ENCODE measurements at places on chromosomes 2 and 18. TPM values are rescaled to one million over a fixed set of nuclear protein-coding genes. Genes with fewer than 3 reads are reported as not detected.

- no peaks in the 10 kb centered on the region for H3K27me3 ChIP-seq
- H3K4me1 ChIP-seq = peaks cover 22% of the 10 kb centered on the region
- no peak overlapping the region for H3K27ac ChIP-seq
- DNase-seq = no peak
Measured at GRCh38 chr2:72989770-72990556, 72.6 kb downstream of the EMX1 start.

DNA sequence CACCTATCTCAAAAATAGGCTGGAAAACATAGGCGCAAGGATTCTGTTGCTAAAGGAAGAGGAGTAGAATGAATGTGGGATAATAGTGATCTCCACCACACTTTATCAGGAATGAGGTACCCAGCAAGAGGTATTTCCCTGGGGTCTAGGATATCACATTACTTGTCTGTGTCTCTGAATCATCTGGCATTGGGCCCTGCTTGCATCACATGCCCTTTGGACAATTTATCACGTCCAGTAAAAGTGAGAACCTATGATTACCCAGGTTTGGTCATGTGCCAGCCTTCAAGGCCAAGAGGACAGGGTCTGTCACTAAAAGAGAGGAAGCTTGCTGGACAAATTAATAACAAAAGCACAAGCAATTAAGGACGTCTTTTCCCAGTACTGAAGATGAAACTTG lies 11.4 kb upstream of the TRAPPC8 start:
- no peak overlapping the region for H3K27ac ChIP-seq
- H3K4me3 ChIP-seq = no peak overlapping the region
- H3K4me1 ChIP-seq = peaks cover 5% of the 10 kb centered on the region
- H3K27me3 ChIP-seq = no peaks in the 10 kb centered on the region
- no peak for DNase-seq

KATNAL2 gene
- total RNA-seq = 6.1 TPM

GRCh38 chr2:200221055-200221955 lies 85.2 kb upstream of the SPATS2L start:
- H3K4me1 ChIP-seq = peaks cover 52% of the 10 kb centered on the region
- DNase-seq = no peak
- peak overlapping the region; percentile 94 for H3K27ac ChIP-seq
- peaks cover 4% of the 10 kb centered on the region for H3K36me3 ChIP-seq
- no peaks in the 10 kb centered on the region for H3K27me3 ChIP-seq

DNA sequence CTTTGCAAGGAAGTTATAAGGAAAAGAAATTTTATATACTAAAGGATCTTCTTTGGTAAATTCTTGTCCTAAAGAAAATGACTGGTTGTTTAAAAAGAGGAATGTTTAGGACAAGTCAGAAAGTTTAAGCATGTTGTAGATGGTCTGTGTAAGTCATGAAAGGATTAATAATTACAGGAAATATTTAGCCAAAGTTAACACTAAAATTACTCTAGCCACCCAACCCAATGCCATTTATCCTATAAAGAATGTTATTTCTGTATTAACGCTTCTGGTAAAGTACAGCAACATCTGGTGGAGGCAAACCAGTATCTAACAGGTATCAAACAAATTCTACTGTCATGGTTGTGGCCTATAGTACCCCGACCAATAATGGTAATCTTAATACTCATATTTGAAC lies 546.9 kb upstream of the PKDCC start:
- no peaks in the 10 kb centered on the region for H3K27me3 ChIP-seq
- H3K4me3 ChIP-seq = no peak overlapping the region
- H3K4me1 ChIP-seq = no peaks in the 10 kb centered on the region
- no peak for DNase-seq

CRYGC gene
- total RNA-seq = not detected

DNA sequence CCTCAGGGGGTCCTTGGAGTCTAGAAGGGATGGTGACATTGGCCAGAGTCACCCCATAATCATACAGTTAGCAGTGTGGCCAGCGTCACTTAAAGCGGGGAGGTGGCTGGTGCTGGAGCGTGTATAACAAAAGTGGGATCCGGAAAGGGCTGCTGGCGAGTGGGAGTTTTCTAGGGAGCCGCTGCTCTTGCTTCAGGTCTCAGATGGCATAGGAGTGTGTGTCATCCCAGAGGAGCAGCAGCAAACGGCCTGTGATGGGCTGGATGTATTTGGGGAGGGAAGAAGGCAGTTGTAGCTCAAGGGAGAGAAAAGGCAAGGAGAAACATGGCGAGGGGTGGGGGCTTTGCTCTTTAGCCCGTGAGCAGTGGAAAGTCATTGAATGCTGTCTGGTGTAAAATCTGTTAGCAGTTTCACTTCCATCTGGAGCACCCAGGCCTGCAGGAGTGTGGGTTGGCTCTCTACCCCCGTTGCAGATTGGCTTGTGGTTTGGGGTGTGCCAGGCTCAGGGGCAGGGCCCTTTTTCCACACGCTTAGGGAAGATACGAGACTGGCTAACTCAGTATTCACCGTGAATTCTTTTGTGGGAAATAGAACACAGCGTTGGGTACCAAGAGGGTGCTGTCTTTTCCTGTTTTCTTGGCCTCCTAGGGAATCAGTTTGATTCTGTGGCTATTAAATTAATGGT lies 120.5 kb downstream of the AGAP1 start:
- H3K4me1 ChIP-seq = peaks cover 18% of the 10 kb centered on the region
- no peak overlapping the region for H3K4me3 ChIP-seq
- no peaks in the 10 kb centered on the region for H3K36me3 ChIP-seq

LRP2 gene
- 42.2 TPM for total RNA-seq

UCN gene
- 2.4 TPM for total RNA-seq

- peaks cover 2% of the 10 kb centered on the region for H3K36me3 ChIP-seq
- peak overlapping the region; percentile 76 for H3K27ac ChIP-seq
- no peak for DNase-seq
- H3K27me3 ChIP-seq = no peaks in the 10 kb centered on the region
- no peak overlapping the region for H3K4me3 ChIP-seq
- peaks cover 43% of the 10 kb centered on the region for H3K4me1 ChIP-seq
Measured at GRCh38 chr2:113967272-113967671, 77.4 kb downstream of the ACTR3 start.

ANTXR1 gene
- 77.4 TPM for total RNA-seq

CHRND gene
- total RNA-seq = not detected

DNA sequence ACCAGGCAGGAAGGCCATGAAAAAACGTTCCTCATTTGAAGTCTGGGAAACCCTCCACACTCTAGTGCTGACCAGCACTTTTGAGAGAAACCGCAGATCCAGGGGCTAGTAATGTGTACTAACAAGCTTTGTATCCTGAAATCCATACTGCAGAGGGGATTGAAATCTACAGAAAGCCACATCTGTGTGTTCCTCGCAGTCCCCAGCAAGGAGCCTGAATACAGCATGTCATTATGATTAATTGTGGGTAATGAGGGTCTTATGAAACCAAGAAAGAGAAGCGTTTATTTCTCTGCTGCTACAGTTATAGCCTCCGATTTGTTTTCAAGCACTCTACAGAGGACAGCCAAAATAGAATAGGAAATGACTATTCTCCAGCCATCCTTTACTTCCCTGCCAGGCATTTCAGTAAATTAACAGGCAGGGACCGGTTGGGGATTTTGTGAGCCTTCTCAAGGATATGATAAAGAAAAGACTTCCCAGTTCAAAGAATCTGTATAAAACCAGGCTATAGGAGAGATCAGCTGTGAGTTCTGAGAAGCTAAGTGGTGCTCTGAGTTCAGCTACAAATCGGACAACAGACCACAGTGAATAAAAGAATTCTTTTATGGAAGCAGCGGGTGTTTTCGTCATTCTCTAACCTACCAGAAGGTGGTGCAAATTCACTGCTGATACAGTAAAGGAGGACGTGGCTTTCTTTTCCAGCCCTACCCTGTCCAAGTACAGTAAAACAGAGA lies 133.4 kb downstream of the INSIG2 start:
- no peak overlapping the region for H3K4me3 ChIP-seq
- H3K4me1 ChIP-seq = peaks cover 14% of the 10 kb centered on the region
- H3K27me3 ChIP-seq = peaks cover 50% of the 10 kb centered on the region
- no peak overlapping the region for H3K27ac ChIP-seq

DNA sequence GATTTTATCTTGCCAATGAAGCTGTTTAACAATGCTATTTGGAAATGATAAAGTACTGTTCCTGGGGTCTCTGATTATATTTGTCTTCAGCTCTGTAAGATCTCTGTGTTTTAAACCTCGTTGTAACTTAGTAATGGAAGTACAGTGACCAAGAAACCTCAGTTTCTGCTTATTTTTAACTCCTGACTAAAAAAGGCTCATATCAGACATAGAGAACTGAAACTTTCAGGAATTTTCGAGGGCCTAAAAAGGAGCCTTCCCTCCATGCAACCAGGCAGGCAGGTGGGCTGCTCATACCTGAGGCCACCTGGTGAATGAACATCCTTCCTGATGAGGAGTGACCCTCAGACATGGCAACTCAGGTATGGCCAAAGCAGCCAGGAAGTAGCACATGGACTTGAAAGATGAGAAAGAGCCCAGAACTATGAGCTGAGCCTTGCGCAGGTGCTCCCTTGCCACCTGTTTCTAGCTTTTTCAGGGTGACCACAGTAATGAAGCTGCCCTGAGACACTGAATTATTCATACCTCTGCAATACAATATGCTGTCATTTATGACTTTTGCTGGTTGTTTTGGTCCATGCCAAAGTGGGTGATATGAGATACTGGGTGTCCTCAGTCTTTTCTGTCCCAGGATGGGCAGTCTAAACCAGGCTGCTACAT lies 23.9 kb downstream of the MYO3B start:
- no peaks in the 10 kb centered on the region for H3K36me3 ChIP-seq
- H3K27me3 ChIP-seq = no peaks in the 10 kb centered on the region
- H3K4me3 ChIP-seq = no peak overlapping the region
- no peak for DNase-seq
- H3K27ac ChIP-seq = no peak overlapping the region
- peaks cover 5% of the 10 kb centered on the region for H3K4me1 ChIP-seq
